ENCODE measurements at places on chromosomes 4 and X.

DNA sequence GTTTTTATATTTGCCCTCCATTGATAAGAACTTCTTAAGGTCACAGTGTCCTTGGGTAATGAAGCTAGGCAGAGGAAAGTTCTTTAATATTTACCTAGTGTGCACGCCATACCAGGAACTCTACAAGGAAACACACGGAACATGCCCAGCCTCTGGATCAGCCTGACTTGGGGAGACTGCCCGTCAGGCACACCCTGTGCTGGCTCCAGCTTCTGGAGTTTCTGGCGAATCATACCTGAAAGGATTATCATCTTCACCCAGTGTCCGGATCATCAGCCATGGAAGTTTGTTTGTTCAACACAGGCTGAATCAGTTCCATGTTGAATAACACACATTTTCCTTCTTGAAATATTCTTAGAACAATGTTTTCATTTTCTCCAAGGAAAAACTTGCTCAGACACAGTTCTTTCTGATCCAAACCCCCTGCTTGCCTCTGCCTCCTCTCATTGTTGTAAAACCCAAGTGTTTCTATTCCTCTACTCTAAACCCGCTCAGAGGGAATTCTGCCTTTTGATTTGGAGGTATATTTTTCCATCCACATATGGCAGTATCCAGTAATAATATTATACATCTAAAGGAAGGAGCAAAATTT, 176.7 kb downstream of the SHROOM3 start:
- no peak for DNase-seq

DNA sequence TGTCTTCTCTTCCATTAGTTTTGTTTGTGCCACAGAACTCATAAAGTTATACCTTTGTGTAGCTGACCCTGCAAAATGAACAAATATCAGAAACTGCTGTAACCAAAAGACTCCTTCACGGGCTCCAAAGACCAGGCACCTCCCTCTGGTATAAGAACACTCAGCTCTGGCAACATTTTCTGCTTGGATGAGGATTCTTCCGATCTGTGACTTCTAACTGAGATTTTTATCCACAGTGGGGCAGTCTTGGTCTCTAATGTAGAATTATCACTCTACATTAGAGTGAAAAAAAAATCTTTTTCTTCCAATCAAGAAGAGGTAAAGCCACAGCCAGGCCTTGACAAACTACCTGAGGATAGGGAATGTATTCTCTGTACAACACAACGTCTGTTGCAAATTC, 38.5 kb upstream of the PRSS48 start:
- no peak for DNase-seq

DNA sequence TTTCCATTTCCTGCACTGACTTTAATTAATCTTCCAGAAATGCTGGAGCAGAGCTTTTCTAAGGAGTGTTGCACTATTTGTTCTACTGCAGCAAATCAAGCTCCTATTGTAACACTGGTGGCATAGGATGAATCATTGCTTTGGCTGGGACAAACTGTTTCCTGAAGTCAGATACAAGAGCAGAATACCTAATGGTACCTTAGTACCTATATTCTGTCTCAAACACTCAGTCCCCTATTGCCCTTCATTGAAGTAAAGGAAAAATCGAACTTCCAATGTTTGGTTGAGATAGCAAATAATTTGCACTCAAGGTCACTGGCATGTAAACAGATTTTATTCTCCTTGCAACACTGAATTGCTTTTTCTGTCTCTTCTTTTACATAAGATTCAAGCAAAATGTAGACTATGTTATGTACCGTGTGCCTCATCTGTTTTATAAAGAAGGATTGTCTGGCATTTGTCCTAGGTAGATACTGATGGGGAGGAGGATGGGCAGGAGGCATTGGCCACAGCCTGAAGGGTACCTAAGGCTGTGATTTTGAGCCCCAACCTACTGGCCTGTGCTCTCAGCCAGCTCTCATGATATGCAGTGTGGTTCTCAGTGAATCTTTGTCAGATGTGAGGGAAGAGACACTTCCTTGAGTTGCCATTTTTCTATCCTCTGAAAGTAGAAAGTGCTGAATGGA, 141.6 kb downstream of the AASDH start:
- no peak for DNase-seq

DNA sequence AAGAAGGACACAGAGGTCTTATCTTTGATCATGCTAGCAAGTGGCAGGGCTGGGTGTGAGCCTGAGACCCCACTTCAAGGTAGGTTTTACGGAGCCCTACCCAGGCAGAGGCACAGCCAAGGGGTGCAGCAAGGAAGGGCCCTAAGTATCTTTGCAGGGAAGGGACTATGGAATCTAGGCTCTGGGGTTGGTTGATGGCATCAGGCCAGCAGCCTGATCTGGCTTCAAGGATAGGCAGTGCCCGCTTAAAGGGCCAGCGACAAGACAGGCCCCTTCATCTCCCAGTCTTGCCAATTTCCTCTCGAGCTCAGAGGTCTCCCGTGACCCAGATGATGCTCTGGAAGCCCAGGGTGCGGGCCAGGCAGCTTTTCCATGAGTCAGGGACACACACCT, 5.8 kb downstream of the ABLIM2 start:
- DNase-seq, result no peak

DNA sequence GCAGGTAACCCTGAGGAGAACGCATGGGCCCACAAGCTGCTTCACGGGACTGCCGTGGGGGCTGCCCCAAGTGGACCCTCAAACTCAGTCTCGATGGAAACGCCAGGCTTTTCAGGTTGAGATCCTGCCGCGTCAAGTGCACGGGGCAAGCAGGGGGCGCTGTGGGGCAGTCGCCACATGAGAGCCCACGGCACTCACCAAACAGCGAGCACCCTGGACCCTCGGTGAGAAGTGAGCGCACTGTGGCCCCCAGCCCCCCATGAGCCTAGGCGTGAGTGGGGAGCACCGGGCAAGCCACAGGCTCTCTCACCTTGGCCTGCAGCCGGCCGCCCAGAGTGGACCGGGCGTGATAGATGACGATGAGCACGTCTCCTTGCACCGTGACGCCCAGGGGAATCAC, 50.9 kb upstream of the CPLX1 start:
- DNase-seq, result no peak

DNA sequence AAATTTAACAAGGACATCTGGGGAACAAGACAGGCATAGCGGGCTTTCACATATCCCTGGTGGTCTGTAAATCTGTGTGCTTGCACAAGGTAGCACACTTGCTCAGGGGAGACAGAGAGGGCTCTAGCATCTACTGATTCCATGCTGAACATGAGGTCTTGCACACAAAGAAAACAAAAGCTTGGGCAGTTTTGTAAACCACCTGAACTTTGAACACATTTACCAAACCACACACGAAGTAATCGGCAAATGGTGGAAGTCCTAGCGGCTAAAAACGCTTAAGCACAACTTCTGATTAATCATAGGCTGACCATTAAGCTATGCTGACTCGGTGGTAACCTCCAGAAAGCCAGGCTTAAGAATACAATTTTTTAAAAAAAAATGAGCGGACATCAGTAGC, 52.8 kb downstream of the AKAP4 start:
- DNase-seq, result no peak

GRCh38 chrX:14491689-14492088, 37.6 kb upstream of the GLRA2 start:
- no peak for DNase-seq

DNA sequence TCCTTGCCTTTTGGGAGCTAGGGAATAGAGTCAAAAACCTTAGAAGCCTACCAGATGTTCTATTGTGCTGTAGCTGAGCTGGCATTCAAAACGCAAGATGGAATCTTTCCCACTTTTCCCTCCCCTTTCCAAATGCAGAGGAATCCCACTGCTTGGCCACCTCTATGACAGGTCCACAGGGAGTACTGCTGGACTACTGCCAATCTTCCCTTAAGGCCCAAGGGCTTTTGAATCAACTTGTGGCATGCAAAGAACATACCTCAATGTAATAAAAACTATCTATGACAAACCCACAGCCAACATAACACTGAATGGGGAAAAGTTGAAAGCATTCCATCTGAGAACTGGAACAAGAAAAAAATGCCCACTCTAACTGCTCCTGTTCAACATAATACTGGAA, 139.2 kb upstream of the AGTR2 start:
- no peak for DNase-seq

DNA sequence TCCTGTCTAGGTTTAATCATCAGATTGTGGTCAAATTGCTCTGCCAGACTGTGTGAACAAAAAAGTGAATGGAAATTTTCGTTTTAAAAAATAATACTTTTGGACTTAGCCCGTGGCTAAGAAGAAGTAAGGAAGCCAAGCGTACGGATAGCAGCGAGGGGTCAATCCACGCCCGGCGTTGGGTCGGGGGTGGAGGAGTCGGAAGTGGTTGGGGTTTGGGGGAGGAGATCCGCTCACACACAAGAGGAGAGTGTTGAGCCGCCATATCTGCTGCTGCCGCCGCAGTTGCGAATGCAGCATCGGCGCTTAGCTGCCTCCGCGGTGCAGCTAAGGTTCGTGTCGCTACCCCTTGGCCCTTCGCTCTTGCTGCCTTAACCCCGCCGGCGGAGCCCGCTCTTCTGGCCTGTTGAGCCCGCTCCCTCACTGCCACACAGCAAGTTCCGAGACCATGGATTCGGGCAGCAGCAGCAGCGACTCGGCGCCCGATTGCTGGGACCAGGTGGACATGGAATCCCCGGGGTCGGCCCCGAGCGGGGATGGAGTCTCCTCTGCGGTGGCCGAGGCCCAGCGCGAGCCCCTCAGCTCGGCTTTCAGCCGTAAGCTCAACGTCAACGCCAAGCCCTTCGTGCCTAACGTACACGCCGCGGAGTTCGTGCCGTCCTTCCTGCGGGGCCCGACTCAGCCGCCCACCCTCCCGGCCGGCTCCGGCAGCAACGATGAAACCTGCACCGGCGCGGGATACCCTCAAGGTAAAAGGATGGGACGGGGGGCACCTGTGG, at the start of gene GSPT2:
Gene GSPT2, plus strand, starts transcription at position 264 of the 779 bp plus-strand sequence. Its CDS starts 185 bp downstream, at position 449.
- peak; percentile 63 for DNase-seq

DNA sequence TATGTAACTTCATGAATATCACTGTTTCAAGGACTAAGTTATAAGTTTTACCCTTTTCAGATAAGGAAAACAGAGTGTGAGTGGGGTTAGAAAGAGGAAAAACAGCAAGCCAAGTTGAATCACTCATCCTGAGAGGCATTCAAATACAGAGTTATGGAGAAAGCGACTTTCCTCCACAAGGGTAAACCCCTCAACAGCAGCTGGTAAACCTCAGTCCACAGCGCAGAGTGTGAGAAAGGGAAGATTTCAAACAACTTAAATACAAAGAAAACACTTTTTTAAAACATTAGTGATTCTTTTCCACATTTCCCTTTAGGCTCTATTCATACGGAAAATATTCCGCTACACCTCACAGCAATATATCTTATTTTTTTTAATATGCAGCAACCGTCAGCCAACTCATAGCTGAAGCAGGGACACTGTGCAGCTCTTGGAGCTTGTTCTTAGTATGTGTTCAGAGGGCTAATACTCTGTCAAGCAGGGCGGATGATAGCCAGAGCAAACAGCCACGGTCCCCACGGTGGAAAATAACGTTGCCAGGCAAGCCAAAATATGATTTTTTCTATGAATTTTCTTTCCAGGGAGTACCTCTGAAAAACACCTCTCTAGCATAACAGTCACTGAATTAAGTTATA, 488.9 kb upstream of the FAT1 start:
- DNase-seq, result no peak
